Osteoblast (primary cell): ENCODE measurements at places on chromosomes 16 and 17. TPM values are rescaled to one million over a fixed set of nuclear protein-coding genes. Genes with fewer than 3 reads are reported as not detected.

DNA sequence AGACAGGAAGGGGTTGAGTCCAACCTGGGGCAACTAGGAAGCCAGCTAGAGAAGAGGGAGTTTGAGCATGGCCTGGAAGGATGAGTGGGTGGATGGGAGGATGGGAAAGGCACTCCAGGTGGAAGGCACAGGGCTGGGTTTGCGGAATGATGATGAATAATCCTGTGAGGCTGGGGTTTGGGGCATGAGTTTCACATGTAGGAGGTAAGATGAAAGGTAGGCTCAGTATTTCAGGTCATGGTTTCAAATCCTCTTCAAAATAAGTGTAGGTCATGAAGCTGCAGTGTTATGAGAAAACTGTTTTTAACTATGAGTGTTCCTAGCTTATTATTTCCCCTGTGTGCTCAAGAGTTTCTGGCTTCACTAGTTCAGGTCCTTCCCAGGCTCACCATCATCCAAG, 130.3 kb downstream of the SKAP1 start:
- no peak for DNase-seq

DNA sequence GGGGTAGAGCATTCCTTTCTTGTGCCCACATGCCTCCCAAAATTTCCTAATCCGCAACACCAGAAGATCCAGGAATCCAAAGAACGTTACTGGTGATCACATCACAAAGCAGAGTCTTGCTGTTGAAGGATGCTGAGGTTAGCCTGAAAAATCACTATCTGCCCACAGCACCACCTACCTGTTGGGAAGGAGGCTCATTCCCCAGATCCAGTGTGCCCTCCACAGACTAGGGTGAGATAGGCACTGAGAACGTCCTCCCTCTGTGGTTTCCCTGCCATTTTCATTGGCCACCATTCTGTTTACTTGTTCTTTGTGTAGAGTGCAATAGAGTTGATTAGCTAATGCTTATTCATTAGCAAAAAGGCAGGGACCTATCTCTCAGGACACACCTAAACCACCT, 30.3 kb downstream of the RCVRN start:
- no peak for DNase-seq

GRCh38 chr17:18124345-18125126, 16.0 kb downstream of the MYO15A start:
- no peak for DNase-seq

GRCh38 chr17:29705386-29705785, 82.7 kb upstream of the CORO6 start:
- no peak for DNase-seq

C17orf100 gene
- total RNA-seq: 0.29 and 0.72 TPM in 2 replicates

GRCh38 chr17:5672141-5672540, 87.8 kb upstream of the NLRP1 start:
- no peak for DNase-seq

METRN gene
- total RNA-seq: 30.9 and 33.3 TPM in 2 replicates

- DNase-seq: peak; percentile 66
These were observed 351.7 kb downstream of the FOXL1 start for GRCh38 chr16:86930001-86930400.

GRCh38 chr16:59013930-59014329, 279.8 kb upstream of the GOT2 start:
- DNase-seq: no peak

- peak; percentile 93 for DNase-seq
These were observed 14.1 kb upstream of the ITGB4 start for GRCh38 chr17:75707079-75707571.

CACNG3 gene
- not detected in 2 replicates for total RNA-seq

- no peak for DNase-seq
These were observed 67.3 kb downstream of the HELZ start for GRCh38 chr17:67177732-67178131.

KRTAP1-1 gene
- total RNA-seq: 2.2 and 2.4 TPM in 2 replicates

- no peak for DNase-seq
These were observed 29.2 kb downstream of the SLFN11 start for GRCh38 chr17:35344262-35344661.
